Body of pancreas (tissue), 4 donors: ENCODE measurements at places on chromosomes 3 and 15.

DNA sequence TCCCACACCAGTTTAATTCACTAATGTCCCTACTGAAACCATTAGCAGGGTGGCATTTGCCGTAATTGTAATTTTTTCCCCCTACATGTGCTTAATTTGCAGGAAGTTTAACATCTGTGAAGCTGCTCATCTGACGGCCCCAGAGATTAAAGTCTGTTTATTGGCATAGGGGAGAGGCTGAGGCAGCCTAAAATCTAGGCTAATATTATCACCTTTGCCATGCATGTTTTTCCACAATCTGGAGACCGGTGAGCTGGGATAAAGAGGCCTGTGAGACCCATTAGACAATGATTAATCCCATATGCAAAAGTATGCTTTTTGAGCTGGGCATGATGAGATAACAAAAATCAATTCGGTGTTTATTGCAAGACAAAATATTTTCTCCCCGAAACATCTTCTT lies 561.2 kb upstream of the ALCAM start:
- no peak for DNase-seq

DNA sequence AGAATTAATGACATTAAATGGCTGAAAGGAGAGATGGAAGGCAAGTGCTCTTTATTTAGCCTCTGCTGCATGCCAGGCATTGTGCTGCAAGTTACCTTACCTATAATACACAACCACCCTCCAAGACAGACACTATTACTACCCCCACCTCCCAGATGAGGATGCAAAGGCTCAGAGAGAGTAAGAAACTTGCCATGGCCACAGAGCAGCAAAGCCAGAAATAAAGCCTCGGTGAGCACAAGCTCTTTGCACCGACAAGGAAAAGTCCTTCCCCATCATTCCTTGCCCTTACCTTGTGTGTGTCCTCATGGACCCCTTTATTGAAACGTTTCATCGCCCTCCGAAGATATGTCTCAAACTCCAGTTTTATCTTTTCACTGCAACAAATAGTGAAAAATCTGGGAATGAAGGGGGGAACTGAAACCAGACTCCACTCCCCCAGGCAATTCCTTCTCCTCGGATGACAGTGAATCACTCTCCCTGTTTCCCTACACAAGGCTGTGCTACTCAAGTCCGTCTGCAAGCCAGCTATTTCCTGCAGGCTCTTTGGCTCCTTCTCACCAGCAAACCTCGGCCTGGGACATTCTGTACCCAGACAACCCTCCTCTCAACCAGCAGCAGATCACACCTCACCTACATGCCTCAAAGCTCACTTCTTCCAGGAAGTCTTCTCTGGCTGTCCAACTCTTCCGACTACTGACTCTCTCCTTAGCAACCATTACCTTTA lies 11.4 kb downstream of the XPC start:
- no peak for DNase-seq

- no peak for DNase-seq
These were observed 278.1 kb upstream of the CHRNA7 start for GRCh38 chr15:31752065-31752762.

DNA sequence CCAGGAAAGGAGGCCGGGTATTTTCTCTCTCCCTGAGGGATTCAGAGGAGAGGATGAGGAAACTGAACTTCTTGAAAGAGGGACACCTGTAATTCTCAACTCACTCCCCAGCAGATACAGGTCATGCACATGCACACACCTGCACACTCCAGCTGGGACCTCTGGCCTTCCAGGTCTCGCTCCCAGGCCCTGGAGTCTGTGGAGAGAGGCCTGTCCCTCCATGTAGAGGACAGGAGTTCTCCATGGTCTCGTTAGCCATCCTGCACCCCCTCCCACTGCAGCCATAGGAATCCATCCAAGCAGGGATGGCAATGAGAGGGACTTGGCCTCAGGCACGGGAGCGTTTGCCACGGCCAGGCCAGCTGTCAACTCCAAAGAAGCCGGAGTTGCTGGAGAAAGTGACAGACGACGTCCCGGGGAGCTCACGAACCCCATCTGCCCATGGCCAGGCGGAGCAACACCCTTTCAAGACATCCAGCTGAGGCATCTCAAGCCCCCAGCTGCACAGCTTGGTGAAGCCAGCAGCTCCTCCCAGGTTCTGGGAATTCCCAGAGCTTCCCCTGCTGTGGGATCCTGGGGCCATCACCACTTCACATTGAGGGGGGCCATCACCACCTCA lies 223.3 kb downstream of the UACA start:
- DNase-seq: no peak

GRCh38 chr3:81709606-81710005 lies 51.8 kb downstream of the GBE1 start:
- DNase-seq: no peak

DNA sequence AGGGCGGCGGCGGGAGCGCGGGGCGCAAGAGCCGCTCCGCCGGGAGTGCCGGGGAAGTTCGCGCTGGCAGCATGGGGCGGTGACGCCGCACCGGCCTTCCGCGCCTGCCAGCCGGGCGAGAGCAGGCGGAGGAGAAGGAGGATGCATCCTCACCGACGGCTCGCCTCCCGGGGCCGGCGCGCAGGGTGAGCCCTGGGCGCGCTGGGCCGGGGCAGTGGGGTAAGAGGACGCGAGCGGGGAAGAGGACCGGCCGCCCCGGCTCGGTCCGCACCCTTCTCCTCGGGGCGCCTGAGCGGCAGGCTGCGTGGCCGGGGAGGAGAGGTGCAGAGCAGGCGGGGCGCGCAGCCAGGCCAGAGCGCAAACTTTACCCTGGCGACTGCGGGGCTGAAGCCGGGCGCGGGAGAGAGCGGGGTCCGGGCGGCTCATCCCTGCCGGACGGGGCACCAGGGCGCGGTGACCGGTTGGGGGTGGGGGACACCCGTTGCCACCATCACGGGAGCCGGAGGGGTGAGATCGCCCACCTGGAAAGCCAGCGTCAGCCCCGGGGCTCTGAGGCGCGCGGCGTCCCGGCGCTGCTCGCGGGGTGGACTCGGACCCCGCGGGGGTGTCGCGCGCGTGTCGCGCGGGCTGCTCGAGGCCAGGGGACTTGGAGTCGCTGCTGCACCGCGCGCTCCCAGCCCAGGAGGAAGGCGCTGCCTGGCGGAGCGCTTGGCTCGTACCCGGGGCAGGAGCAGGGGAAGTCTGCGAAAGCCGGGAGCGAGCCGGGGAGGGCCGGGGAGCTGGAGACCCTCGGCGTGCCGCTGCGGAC lies 542 bp downstream of the GABRA5 start:
- no peak for DNase-seq

- DNase-seq: no peak
These were observed 65.8 kb upstream of the CACNA2D3 start for GRCh38 chr3:54056521-54056920.

DNA sequence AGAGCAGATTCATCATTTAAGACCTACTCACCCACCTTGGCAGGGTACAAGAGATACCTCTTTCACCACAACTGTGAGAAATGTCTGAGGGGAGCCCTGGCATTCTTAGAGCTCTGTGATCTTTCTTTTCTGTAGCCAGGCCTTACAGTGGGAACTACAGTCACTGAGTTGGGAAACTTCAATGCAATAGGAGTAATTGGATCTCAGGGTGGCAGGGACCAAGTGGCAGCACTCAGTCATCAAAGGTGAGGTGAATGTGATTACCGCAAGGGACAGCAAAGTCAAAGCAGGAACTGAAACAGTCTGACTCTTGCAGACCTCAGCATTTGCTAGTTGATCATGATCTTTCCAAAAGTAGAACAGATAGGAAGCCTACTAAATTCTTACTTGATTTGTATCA lies 7.2 kb upstream of the MCF2L2 start:
- no peak for DNase-seq

DNA sequence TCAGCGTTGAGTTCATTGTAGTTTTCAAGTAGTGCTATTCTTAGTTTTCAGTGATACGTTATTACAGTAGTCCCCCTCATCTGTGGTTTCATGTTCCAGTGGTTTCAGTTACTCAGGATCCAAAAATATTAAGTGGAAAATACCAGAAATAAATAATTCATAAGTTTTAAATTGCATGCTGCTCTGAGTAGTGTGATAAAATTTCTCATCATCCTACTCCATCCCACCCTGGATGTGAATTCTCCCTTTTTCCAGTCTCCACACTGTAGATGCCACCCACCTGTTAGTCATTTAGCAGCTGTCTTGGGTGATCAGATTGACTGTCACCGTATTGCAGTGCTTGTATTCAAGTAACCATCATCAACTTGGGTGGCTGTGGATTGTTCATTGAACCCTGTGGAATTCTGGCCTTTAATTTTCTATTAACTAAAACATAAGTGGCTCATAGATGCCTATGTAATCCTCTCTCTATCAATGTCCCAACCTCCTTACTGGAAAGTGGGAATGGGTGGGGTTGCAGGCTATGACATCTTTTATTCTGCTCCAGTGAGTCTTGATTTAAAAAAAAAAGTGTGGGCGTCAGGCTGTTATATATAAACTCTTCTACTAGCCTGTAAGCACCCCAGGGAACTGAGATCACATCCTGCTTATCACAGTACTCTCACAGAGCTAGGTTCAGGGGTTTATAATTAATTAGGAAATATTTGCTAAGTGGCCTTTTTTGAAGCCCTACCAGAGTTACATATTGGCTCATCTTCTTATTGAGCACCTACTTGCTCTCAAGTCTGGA lies 97.5 kb downstream of the CFAP20DC start:
- DNase-seq: no peak

DNA sequence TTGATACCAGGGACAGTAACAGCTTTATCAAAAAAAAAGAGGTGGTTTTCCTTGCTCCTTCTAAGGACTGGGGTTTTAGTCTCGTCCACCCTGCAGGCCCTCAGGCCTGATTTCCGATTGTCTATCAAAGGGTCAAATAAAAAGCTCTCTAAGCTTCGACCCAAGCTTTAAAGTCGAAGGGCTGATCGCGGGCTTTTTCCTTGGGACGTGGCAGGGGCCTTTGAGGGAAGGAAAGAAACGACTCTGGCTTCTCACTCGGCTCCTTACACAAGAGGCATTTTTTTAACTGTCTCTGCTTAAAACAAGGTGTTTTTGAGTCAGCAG lies 354 bp upstream of the KLHL24 start:
- DNase-seq: no peak
